NCI-H524 (cell line): ENCODE measurements at places on chromosomes 1 and 21.

- DNase-seq, result no peak
These were observed 44.4 kb downstream of the STPG1 start for GRCh38 chr1:24369199-24369598.

GRCh38 chr1:31617916-31618746 lies 642 bp downstream of the HCRTR1 start:
- DNase-seq, result peak; percentile 53

- DNase-seq, result no peak
These were observed 482.6 kb downstream of the TTLL7 start for GRCh38 chr1:83516369-83516768.

- DNase-seq, result no peak
These were observed 41.3 kb downstream of the COL6A1 start for GRCh38 chr21:46022551-46023525.

GRCh38 chr1:230127105-230128054 lies 60.3 kb downstream of the GALNT2 start:
- DNase-seq, result no peak

- DNase-seq, result peak; percentile 68
These were observed 30.1 kb downstream of the ITPKB start for GRCh38 chr1:226708967-226709396.

- DNase-seq, result no peak
These were observed 132.8 kb downstream of the NFIA start for GRCh38 chr1:61215119-61215518.

GRCh38 chr1:109821221-109821669 lies 57.5 kb upstream of the EPS8L3 start:
- DNase-seq, result no peak
